ENCODE measurements at places on chromosomes 16 and 17.

DNA sequence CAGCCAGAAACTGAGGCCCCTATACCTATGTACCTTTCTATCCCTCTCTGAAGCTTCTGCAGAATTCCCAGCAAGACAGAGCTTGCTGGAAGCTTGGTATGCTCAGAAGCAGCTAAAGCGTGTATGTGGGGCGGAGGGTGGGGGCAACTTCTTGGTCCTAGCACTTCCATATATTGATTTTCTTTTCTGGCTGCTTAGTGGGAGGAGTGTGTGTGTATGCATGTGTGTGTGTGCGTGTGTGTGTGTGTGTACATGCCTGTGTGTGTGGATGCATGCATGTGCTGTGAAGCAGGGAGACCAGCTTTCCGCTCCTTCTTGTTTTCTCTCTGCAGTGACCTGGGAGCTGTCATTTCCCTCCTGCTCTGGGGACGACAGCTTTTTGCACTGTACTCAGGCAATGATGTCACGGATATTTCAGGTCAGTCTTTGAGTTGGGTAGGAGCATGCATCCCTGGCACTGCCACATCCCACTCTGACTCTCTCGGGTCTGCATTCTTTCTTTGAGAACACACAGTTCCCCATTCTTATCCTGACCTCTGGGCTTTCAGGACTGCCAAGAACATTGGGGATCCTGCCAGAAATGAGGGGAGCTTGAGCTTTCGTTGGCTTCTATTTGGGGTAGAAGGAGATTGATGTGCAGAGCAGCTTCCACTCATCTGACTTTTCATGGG lies 10.7 kb downstream of the HPR start:
- DNase-seq: peak; percentile 59
- H3K27ac ChIP-seq: no peak overlapping the region
- peaks cover 11% of the 10 kb centered on the region for H3K4me1 ChIP-seq
- peaks cover 7% of the 10 kb centered on the region for H3K36me3 ChIP-seq
- H3K4me3 ChIP-seq: no peak overlapping the region
- H3K27me3 ChIP-seq: no peaks in the 10 kb centered on the region

DNA sequence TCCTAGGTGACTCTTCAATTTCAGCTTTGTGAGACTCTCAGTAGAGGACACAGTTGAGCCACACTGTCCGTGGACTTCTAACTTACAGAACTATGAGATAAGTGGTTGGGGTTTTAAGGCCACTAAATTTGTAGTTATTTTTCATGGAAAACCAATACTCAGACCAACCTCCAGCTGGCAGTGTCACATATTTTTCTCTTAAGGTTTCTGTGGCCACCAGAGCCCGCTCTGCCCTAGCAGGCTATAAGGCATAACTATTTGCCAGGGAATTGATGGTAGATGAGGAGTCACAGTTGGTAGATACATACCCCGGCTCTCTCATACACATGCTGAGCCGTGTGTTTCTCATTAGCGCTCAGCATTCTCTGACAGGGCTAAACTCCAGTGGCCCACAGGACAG lies 336.8 kb upstream of the MON1B start:
- no peaks in the 10 kb centered on the region for H3K27me3 ChIP-seq
- no peak overlapping the region for H3K27ac ChIP-seq
- DNase-seq: no peak
- H3K4me3 ChIP-seq: no peak overlapping the region
- no peaks in the 10 kb centered on the region for H3K36me3 ChIP-seq

DNA sequence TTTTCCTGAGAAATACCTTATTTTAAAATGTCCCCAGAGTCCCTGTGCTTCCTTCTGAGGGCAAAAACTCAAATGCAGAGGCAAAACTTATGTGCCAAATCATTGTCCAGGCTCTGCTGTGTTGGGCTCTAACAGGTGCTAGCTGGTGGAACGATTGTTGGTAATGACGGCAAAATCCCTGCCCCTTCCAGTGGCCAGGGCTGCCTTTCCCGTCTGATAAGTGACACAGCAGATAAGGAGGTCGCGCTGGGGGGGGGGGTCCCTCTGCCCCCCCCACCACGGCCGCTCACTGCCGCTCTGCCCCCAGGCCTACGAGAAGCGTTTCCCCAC lies 29.1 kb downstream of the SEC14L5 start:
- no peak overlapping the region for H3K27ac ChIP-seq
- peak overlapping the region; percentile 22 for H3K4me3 ChIP-seq
- H3K4me1 ChIP-seq: no peaks in the 10 kb centered on the region
- DNase-seq: no peak
- H3K27me3 ChIP-seq: no peaks in the 10 kb centered on the region

GRCh38 chr17:39486242-39486641 lies 25.0 kb downstream of the CDK12 start:
- H3K4me3 ChIP-seq: no peak overlapping the region
- DNase-seq: no peak
- H3K27ac ChIP-seq: peak overlapping the region; percentile 65
- peaks cover 6% of the 10 kb centered on the region for H3K4me1 ChIP-seq
- H3K27me3 ChIP-seq: no peaks in the 10 kb centered on the region

- no peak overlapping the region for H3K4me3 ChIP-seq
- H3K27ac ChIP-seq: no peak overlapping the region
- no peaks in the 10 kb centered on the region for H3K4me1 ChIP-seq
- H3K27me3 ChIP-seq: no peaks in the 10 kb centered on the region
- H3K36me3 ChIP-seq: no peaks in the 10 kb centered on the region
Observed at GRCh38 chr17:50793007-50793406, 25.7 kb upstream of the ANKRD40CL start.

GRCh38 chr17:40313668-40314583 lies 4.9 kb downstream of the RARA start:
- H3K27me3 ChIP-seq: no peaks in the 10 kb centered on the region
- no peak for DNase-seq
- peak overlapping the region; percentile 97 for H3K27ac ChIP-seq
- no peaks in the 10 kb centered on the region for H3K36me3 ChIP-seq
- H3K4me1 ChIP-seq: peaks cover 82% of the 10 kb centered on the region

DNA sequence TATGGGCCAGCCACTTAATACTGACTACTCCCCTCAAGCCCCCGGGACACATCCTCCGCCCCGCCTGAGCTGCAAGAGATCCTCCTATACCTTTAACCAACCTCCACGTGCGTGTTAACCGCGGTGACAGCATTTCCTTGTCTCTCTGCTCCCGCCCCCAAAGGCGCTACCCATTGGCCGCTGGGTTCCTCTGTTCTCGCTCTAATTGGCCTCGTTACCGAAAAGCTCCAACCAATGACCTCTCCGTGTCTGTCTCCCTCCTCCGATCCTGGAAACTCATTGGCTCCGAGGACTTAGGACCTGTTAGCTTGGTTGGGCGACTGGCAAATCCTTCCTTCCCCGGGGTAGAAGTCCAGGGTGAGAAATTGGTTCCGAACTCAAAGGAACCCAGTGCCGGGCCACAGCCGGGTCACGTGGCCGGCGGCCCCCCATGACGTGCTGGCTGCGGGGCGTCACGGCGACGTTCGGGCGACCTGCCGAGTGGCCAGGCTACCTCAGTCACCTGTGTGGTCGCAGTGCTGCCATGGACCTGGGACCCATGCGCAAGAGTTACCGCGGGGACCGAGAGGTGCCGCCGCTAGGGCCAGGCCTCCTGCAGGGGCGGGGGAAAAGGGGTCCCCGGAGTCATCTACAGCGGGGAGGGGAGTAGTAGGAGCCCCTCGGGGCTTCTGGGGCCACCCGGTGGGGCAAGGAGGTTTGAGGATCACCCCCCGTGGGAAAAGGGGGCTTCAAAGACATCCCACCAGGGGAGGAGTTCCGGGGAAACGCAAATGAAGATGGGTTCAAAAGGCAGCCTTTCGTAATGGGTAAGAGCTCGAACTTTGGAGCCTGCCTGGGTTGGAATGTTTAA lies at the start of gene PNPO:
PNPO (plus strand) TSS at position 326 of the 850 bp plus-strand sequence; CDS start at position 431, 105 bp downstream.
- peak; percentile 95 for DNase-seq
- peaks cover 3% of the 10 kb centered on the region for H3K36me3 ChIP-seq
- no peaks in the 10 kb centered on the region for H3K27me3 ChIP-seq
- H3K4me3 ChIP-seq: peak within 1 kb of the TSS; percentile 99
- H3K27ac ChIP-seq: peak within 1 kb of the TSS; percentile 94
- H3K4me1 ChIP-seq: peaks cover 16% of the 10 kb centered on the region

- H3K36me3 ChIP-seq: no peaks in the 10 kb centered on the region
- H3K4me3 ChIP-seq: no peak overlapping the region
- H3K27me3 ChIP-seq: no peaks in the 10 kb centered on the region
- H3K4me1 ChIP-seq: peaks cover 7% of the 10 kb centered on the region
- H3K27ac ChIP-seq: no peak overlapping the region
Observed at GRCh38 chr17:50420419-50421112, 5.5 kb upstream of the ACSF2 start.

DNA sequence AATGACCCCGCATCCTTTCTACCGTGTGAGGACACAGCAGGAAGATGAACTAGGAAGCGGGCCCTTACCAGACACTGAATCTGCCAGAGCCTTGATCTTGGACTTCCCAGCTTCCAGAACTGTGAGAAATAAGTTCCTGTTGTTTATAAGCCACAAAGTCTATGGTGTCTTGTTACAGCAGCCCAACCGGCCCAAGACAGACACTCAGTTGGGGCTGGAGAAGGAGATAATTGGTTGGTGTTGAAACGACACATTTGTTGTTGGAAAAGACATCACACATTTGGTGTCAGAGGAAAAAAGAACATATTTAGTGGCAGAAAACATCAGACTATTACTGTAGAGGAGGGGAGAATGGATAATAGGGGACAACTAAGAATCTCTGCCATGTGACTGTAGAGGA lies 122.3 kb upstream of the SEC14L1 start:
- H3K27ac ChIP-seq: no peak overlapping the region
- H3K4me3 ChIP-seq: no peak overlapping the region
- no peak for DNase-seq
- H3K36me3 ChIP-seq: no peaks in the 10 kb centered on the region
- no peaks in the 10 kb centered on the region for H3K4me1 ChIP-seq

- no peak overlapping the region for H3K27ac ChIP-seq
- no peak for DNase-seq
- no peaks in the 10 kb centered on the region for H3K4me1 ChIP-seq
Observed at GRCh38 chr16:13436641-13437412, 483.1 kb upstream of the ERCC4 start.

- no peaks in the 10 kb centered on the region for H3K36me3 ChIP-seq
- no peaks in the 10 kb centered on the region for H3K27me3 ChIP-seq
- peak overlapping the region; percentile 91 for H3K27ac ChIP-seq
- DNase-seq: no peak
Observed at GRCh38 chr16:82658796-82659195, 32.0 kb downstream of the CDH13 start.

DNA sequence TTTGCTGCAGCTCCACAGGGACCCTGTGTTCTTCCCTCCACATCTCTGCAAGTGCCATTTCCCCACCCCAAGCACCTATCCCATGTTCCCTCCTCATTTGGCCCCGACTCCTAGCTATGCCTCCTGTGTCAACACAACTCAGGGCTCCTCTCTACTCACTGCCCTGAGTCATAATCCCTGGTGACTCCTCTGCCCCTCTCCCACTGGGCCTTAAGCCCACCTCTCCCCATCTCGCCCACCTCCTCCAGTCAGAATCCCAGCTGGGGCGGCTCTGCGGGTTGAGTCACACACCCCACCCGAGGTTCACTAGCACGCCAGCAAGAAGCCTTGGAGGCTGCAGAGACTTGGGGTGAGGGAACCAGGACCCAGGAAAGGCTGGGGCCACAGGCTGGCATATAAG lies 346.2 kb downstream of the FOXL1 start:
- no peak overlapping the region for H3K4me3 ChIP-seq
- peaks cover 4% of the 10 kb centered on the region for H3K4me1 ChIP-seq
- H3K27me3 ChIP-seq: peaks cover 81% of the 10 kb centered on the region

DNA sequence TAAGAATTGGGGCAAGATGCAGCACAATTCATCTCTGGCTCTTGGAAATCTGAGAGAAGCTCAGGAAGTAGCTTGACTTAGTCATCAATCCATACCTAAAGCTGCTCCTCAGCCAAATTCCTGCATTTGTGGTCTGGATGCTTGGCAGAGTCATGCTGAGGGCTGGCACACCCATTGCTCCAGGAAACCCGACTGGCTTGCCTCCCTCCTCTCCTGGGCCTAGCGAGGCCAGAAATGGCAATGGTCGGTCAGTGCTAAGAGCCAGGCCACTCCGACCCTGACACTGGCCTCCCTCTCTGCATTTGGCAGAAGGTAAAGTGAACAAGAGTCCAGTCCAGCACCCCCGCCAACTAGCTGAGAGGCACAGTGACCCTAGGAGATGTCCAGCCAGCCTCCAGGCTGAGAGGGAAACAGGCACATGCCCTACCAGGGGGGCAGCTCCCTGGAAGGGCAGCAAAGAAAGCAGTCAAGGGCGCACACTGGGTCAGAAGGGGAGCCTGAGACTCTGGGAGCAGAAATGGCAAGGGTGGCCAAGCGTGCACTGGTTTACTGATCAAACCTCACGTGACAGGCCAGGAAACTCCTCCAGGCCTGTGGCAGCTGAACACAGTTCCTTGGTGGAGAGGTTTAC lies 10.0 kb downstream of the POLDIP2 start:
- H3K27me3 ChIP-seq: no peaks in the 10 kb centered on the region
- no peaks in the 10 kb centered on the region for H3K4me1 ChIP-seq
- H3K4me3 ChIP-seq: no peak overlapping the region
- no peak for DNase-seq
- peaks cover 18% of the 10 kb centered on the region for H3K36me3 ChIP-seq

DNA sequence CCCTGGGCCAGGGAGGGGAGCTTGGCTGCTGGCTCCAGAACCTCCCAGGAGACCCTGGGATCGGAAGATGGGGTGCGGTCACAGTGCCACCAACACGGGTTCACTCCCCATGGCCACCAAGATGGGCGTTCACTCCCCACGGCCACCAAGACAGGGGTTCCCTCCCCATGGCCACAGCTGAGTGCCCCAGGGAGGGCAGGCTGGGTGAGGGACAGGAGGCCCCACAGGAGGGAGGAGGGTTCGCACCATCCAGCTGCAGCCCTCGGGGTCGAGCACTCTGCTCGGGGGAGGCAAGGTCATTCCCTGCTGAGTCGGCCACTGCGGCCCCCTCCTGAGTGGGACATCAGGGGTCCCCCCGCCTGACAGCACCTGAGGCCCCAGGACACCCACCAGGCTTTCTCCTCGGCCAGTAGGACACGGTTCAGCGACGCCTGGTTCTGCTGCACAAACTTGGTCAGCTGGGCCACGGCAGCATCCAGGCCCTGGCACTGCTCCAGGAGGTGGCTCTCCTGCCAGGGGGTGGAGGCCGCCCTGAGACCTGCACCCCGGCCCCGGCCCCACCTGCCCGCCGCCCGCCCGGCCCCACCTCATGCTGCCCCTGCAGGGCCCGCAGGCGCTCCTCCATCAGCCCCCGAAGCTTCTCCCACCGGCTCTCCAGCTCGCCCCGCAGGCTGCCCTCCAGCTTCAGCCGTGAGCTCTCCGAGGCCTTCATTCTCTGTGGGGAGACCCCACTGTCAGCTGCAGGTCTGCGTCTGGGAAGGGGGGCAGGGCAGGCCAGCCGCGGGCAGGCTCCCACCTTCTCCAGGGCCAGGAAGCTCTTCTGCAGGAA lies 5.9 kb downstream of the CCDC154 start:
- H3K27me3 ChIP-seq: no peaks in the 10 kb centered on the region
- no peak overlapping the region for H3K27ac ChIP-seq
- H3K4me1 ChIP-seq: no peaks in the 10 kb centered on the region
- no peak overlapping the region for H3K4me3 ChIP-seq
- peaks cover 7% of the 10 kb centered on the region for H3K36me3 ChIP-seq

DNA sequence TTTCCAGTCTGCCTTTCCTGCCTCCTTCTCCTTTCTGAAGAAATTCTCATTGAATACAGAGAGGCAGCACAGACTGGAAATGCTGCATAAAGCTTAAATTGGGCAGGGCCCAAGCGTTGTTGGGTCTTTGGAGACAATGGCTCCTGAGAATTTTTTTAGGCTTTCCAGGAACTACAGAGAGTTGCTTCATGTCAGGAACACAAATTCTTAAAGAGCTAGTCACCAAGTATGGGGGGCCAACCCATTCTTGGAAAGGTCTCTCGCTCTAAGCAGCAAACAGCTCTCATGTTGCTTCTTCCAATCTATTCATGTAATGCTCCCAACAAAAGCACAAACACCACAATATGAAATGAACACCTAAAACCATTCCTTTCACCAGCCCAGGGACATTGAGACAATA lies 6.9 kb downstream of the HNF1B start:
- H3K27ac ChIP-seq: no peak overlapping the region
- H3K4me1 ChIP-seq: peaks cover 12% of the 10 kb centered on the region
- no peaks in the 10 kb centered on the region for H3K36me3 ChIP-seq
